ENCODE measurements at places on chromosomes 6 and 20. TPM values are rescaled to one million over a fixed set of nuclear protein-coding genes. Genes with fewer than 3 reads are reported as not detected.

DNA sequence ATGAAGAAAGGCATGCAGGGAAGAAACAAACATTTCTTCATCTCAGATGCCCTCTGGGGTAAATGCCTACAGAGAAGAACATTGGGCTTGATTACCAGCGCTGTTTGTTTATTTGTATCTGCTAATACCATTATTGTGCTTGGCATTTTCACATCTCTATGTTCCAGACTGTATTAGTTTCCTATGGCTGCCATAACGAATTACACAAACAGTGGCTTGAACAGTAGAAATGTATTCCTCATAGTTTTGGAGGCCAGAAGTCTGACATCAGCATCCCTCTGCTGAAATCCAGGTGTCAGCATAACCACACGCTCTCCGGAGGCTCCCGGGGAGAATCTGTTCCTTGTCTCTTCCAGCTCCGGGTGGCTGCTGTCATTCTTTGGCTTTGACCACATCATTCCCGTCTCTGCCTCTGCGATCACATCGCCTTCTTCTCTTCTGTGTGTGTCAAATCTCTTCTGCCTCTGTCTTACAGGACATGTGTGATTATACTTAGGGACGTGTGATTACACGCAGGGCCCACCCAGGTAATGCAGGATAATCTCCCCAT, 241.6 kb upstream of the SUPT3H start:
- DNase-seq: no peak

Gene MAP3K7
- 18.8 TPM for polyA plus RNA-seq

GRCh38 chr6:74651948-74652842, 553.7 kb downstream of the COL12A1 start:
- DNase-seq: no peak

- DNase-seq: no peak
Observed at GRCh38 chr6:74366634-74367033, 670.6 kb downstream of the CD109 start.

DNA sequence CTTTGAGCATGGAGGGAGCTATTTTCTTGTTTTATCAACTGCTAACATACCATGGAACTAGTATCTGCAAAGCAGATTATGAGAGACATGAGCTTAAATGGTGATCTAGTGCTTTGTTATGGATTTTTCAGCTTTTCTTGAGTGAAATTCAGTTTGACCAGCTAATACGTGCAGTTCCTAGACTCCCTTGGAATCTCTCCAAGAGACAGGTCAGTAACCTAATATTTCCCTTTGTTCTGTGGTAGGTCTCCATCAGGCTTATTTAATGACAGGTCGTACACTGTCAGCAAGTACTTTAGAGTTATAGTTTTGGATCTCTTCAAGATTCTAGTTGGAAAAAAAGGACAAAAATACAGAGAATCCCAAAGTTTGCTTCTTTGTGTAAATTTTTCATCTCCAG, 43.9 kb downstream of the HDAC2 start:
- no peak for DNase-seq

GRCh38 chr6:15255909-15256395, 10.1 kb downstream of the JARID2 start:
- no peak for DNase-seq

Gene THBD
- polyA plus RNA-seq: not detected

Gene C6orf58
- 0.31 TPM for polyA plus RNA-seq

Gene DNAH8
- polyA plus RNA-seq: not detected

DNA sequence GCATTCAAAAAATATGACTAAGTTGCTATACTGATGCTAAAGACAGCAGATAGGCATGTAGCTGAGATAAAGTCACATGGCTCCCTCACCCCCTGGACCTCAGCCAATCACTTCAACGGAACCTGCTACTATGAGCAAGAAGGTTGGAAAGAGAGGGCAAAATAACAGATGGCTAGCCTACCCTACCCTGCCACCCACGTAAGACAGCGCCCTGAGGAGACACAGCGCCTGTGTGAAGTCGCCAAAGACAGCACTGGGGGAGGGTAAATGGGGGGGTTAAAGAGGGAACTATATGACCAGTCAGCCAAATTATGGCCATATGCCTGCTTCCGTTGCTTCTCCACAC, 163.2 kb downstream of the RALGAPA2 start:
- no peak for DNase-seq

- DNase-seq: no peak
Observed at GRCh38 chr20:3461911-3462677, 8.7 kb upstream of the ATRN start.

Gene TRIM40
- polyA plus RNA-seq: not detected

Gene TAAR1
- not detected for polyA plus RNA-seq

GRCh38 chr20:50472693-50473664, 37.2 kb upstream of the PTPN1 start:
- no peak for DNase-seq

Gene TMEM242
- 11.4 TPM for polyA plus RNA-seq

- no peak for DNase-seq
Observed at GRCh38 chr6:46888031-46888430, 33.7 kb downstream of the ADGRF5 start.

DNA sequence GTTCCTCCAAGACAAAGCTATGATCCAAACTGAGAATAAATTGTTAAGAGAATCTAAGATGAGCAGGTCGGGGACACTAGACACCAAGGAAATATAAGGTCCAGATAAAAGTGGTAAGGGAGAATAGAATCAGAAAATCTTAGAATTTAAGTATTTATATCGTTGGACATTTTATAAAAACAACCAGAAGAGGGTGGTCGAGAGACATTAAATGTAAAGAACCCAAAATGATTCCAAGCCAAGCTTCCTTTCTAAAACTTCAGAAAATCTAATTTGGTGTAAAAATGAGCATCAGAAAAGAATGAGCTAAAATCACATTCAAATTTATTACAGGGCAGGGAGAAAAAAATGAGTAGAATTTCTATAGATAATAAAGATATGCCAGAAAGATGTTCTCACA, 97.8 kb upstream of the OGFRL1 start:
- peak; percentile 13 for DNase-seq

DNA sequence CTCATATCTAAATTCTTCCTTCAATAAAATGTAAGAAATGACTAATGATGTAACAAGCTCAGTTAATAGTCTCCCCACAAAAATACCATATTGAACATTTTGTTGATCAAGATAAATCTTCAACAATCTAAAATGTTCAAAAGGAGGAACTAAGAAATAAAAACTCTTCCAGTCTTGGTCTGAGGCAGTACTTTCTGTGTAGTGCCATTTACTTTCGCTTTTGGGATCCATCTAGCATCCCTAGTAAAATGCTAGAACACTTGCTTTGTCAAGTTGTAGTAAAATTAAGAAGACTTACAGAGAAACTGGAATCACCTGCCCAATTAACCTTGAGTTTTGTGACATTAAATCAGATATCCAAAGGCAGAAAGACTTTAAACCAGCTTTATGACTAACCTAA, 246.4 kb downstream of the KHDRBS2 start:
- DNase-seq: no peak

Gene AVP
- not detected for polyA plus RNA-seq

- DNase-seq: no peak
Observed at GRCh38 chr20:60024801-60025200, 66.6 kb downstream of the CDH26 start.

GRCh38 chr6:70415247-70415646, 1.9 kb downstream of the FAM135A start:
- DNase-seq: no peak

DNA sequence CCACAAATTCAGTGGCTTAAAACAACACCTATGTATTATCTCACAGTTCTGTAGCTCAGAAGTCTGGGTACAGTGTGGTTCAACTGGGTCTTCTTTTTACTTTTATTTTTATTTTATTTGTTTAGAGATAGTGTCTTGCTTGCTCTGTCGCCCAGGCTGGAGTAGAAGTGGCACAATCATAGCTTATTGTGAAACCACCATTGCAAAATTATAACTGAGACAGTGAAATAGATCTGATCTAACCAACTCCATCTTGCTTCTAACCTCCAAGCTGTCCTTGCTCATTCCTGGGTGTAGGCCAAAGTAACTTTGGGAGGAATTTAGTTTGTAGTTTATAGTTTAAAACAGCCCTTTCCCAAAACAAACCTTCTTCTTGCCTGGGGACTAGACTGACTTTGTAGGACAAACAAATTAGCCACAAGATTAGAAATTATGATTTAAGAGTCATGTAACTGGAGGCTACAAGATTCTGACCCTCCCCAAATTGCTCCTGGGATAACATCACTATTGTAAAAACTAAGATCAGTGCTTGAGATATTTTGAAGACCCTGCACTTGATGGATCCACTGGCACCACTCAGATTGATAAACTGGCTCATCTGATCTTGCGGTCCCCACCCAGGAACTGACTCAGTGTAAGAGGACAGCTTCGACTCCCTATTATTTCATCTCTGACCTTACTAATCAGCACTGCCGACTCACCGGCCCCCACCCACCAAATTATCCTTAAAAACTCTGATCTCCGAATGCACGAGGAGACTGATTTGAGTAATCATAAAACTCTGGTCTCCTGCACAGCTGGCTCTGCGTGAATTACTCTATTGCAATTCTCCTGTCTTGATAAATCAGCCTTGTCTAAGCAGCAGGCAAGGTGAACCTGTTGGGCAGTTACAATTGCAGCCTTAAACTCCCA, 193.4 kb upstream of the CDYL start:
- no peak for DNase-seq

DNA sequence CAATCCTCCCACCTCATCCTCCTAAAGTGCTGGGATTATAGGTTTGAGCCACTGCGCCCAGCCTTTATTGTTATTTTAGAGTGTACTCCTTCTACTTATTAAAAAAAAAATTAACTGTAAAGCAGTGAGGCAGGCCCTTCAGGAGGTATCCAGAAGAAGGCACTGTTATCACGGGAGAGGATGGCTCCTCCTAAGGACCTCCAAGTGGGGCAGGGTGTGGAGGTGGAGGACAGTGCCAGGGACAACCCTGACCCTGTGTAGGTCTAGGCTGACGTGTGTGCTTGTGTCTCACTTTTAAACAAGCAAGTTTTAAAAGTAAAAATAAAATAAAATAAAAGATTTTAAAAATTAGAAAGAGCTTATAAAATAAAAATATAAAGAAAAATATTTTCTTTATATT, 23.7 kb upstream of the TAF4 start:
- no peak for DNase-seq

Data from CD4-positive, alpha-beta memory T cell (primary cell).